ENCODE measurements at places on chromosomes 13 and 19.

DNA sequence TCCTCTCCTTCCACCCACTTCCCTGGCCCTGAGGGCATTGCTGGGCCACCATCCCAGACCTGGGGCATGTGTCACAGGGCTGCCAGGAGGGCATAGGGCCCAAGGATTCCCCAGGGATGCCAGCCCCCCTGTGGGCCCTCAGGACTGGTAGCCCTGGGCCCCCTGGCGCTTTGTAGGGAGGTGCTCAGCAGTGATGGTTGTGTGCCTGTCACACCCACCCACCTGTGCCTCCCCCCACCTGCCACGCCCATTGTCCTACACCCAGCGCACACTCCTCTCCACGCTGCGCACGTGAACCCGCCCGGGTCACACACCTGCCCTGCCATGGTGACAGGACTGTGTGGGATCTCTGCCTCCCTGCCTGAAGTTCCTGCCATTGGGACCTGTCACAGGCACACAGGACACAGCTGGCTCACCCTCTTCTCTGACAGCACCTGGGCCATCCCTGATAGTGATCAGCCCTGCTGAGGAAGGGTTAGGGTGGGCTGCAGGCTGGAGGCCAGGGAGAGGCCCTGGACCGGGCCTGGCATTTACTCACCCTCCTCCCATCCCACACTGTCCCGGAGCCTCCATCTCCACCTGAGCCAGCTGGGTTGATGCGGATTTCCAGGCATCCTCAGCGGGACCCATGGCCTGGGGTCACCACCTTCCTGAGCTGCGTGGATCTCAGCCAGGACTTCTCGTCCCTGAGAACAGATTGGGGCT is 23.9 kb downstream of the WTIP start:
- DNase-seq = no peak

- no peak for DNase-seq
These were observed 3.6 kb upstream of the KCNN4 start for GRCh38 chr19:43784241-43784980.

DNA sequence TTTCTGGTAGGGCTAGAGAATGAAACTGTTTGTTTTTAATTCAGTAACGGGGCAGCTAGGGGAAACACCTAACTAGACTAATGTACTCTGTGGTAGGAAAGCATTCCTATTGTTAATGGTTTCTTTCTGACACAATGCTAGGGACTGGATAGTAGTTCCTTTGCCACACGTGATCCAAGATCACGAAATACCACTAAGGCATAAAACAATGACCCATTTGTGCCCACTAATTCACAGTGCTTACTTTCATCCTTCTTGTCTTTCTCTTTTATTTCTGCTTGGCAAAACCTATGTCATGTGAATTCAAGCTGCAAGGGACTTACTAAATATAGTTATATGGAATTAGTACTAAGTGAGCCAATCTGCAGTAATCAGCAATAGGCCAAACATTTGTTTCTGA is 834.1 kb upstream of the SLITRK6 start:
- DNase-seq = no peak

DNA sequence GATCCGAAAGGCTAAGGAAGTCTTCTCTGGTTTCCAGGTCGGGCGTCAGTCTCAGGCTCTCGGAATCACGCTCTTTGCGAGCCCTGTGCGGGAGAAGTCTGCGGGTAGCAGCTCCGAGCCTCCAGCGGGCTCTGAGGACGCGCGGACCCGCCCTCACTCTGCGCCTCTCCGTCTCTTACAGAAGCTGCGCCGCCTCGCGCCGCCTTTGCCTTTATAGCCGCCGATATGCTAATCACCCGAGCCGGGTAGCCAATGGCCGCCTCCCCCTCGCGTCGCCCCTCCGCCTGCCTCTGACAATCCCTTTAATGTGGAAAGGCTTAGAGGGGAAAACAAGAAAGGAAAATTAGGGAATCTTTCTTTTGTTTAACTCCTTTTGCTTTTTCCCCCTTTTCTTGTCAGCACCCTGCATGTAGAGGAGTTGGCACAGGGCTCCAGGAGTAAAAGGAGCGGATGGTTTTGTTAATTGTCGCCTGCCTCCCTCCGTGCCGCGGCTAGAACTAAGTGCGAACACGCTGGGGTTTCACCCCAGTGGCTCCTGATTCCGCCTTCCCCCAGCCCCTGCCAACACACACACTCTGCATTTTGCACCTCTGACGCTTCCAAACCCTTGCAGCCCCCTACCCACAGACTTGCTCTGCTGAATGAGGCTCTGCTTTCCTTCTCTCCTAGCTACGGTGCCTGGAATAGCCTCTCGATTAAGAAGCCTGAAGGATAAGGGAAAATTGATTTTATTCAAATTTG is at the start of gene PCDH8:
PCDH8 (minus strand) TSS at position 186 of the 741 bp plus-strand sequence. CDS start 204 bp downstream, outside the sequence.
- DNase-seq = peak; percentile 56

DNA sequence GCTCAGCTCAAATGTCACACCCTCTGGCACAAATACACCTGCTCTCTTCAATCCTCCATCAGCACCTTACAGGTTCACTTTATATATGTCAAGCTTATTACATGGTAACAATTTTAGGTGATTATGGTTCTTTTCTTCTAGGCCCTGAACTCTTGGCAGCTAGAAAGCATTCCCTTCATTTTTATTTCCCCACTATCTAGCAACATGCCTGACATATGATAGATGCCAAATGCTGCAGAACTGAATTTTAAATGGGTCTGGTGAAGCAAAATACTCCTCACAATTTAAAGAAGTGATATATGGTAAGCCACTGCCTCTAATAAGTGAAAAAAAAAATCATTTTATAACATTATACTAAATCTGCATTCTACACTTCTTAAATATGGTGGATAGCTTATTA is 95.2 kb downstream of the USP12 start:
- DNase-seq = peak; percentile 15
